Peyer's patch (tissue), 4 donors: ENCODE measurements at places on chromosomes 11 and 22. TPM values are rescaled to one million over a fixed set of nuclear protein-coding genes. Genes with fewer than 3 reads are reported as not detected.

GRCh38 chr11:63837027-63837688, 1.8 kb upstream of the MARK2 start:
- H3K36me3 ChIP-seq: peaks cover 4% of the 10 kb centered on the region
- H3K4me3 ChIP-seq: no peak overlapping the region
- H3K27me3 ChIP-seq: no peaks in the 10 kb centered on the region
- peaks cover 37% of the 10 kb centered on the region for H3K4me1 ChIP-seq
- peak overlapping the region; percentile 90 for H3K27ac ChIP-seq

DNA sequence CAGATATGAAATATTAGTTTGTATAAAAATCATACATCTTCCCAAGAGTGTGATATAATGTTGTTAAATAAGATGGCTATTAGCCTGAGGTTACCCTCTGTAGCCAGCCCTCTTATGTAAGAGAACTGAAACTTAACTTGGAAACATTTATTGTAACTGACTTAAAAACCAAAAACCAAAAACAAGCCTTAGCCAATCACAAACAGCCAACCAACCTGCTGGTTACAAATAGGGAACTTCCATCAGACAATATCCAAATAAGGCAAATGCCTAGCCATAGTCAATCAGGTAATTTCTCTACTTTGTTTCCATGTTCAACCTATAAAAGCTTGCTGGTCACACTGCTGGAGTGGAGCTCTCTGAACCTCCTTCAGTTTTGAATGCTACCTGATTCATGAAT, 14.1 kb downstream of the KBTBD3 start:
- no peaks in the 10 kb centered on the region for H3K4me1 ChIP-seq
- H3K27ac ChIP-seq: no peak overlapping the region
- H3K27me3 ChIP-seq: no peaks in the 10 kb centered on the region
- no peak overlapping the region for H3K4me3 ChIP-seq
- no peaks in the 10 kb centered on the region for H3K36me3 ChIP-seq

- H3K4me3 ChIP-seq: no peak overlapping the region
- no peak for DNase-seq
- H3K27me3 ChIP-seq: no peaks in the 10 kb centered on the region
- no peak overlapping the region for H3K27ac ChIP-seq
- H3K36me3 ChIP-seq: no peaks in the 10 kb centered on the region
Observed at GRCh38 chr11:2835296-2835695, 50.3 kb downstream of the CDKN1C start.

- H3K27me3 ChIP-seq: no peaks in the 10 kb centered on the region
- peak overlapping the region; percentile 84 for H3K27ac ChIP-seq
- no peak overlapping the region for H3K4me3 ChIP-seq
- DNase-seq: no peak
- peaks cover 13% of the 10 kb centered on the region for H3K4me1 ChIP-seq
- H3K36me3 ChIP-seq: no peaks in the 10 kb centered on the region
Observed at GRCh38 chr22:39012533-39013511, 1.2 kb upstream of the APOBEC3C start.

CALCB gene
- 0.67 TPM for total RNA-seq

YPEL4 gene
- total RNA-seq: 0.67 TPM
